ENCODE measurements at places on chromosomes 16 and 17.

DNA sequence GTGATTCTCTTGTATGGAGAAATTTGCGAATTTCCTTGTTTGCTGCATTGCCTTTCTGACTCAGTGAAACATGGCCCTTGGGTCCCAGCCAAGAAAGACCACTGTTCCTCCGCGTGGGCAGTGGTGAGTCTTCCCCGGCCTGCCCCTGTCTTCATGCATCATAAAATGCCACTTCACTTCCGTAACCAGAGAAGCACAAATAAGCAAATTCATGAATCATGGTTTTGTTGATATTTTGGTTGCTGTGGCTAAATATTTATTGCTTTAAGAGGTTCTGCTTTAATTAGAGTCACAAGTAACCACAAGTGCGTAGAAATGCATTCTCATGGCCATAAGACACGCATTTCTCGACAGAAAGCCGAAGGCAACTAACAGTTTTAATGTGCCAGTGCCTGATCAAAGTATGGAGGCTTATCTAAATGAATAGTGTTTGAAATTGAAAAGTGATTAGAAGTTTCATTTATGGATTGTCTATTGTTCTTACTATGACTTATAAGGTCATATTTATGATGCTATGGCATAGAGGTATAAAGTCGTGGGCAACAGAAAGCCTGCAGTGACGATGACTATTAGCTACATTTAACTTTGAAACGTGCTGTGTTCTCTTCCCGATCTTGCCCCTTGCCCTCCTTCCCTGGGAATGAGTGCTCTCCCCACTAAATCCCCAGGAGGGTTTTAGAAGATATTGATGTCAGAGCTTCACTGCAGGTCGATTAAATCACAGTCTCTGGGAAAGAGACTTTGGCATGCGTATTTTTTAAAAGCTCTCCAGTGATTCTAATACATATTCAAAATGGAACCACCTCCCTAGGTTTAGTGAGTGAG lies 76.0 kb downstream of the WIPI1 start:
- DNase-seq: peak; percentile 62

GRCh38 chr17:9529033-9529700 lies 46.5 kb downstream of the STX8 start:
- no peak for DNase-seq

DNA sequence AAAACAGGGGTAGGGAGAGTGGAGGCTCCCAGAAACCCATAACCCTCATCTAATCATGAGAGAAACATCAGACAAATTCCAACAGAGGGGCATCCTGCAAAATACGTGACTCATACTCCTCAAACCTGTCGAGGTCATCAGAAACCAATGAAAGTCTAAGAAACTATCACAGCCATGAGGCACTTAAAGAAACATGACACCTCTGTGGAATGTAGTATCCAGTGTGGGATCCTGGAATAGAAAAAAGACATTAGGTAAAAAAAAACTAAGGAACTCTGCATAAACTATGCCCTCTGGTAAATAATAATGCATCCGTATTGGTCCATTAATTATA lies 16.4 kb downstream of the CDH5 start:
- DNase-seq: no peak

DNA sequence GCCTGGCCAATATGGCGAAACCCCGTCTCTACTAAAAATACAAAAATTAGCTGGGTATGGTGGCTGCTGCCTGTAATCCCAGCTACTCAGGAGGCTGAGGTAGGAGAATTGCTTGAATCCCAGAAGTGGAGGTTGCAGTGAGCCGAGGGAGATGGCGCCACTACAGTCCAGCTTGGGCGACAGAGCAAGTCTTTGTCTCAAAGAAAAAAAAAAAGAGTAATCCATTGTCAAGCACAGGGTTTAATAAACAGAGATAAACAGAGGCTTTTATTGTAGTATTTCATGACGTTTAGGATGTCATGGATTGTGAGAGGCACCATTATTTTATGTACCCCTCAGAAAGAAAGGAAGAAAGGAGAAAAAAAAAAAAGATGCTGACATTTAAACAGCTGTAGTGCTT lies 75.2 kb upstream of the RNU2-1 start:
- no peak for DNase-seq

GRCh38 chr17:32783602-32784001 lies 93.3 kb downstream of the MYO1D start:
- DNase-seq: no peak

DNA sequence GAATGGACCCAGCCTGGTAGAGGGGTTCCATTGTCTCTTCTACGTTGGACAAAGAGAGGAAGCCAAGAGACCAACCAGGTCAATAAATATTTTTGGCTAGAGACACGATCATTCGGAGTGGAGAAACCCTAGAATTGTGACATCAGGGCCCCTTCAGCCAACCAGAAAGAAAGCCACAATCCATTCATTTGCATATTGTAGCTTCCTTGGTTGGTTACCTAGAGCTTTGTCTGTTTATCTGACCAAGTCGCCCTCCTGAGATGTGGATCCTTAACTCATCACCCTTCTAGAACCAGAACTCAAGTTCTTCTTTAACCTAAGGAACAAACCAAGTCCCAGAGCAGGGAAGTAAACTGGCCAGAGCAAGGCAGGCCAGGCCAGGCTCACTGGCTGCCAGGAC lies at the start of gene CCDC182:
Gene CCDC182 (minus strand): TSS at position 58 of the 400 bp plus-strand sequence. CDS start 27 bp downstream, at position 31.
- DNase-seq: no peak

DNA sequence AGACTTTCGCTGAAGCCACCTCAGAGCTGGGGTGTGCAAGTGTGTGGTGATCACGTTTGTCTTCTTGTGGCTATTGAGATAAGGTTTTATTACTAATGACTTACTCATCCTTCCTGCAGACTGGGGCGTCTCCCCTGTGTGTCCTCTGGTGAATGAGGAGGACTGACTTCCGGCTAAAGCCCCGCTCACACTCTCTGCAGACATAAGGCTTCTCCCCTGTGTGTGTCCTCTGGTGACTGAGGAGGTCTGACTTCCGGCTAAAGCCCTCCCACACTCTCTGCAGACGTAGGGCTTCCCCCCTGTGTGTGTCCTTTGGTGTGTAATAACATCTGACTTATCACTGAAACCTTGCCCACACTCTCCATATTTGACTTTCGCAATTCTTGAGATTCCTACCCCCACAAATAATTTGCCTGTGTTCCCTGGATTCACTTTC lies 19.4 kb downstream of the PRDM7 start:
- no peak for DNase-seq

- DNase-seq: no peak
These were observed at the start of gene PRR35 for GRCh38 chr16:560204-560700. PRR35 (plus strand) TSS chr16:560394; CDS start chr16:563295, 2,901 bp downstream.

GRCh38 chr17:63437287-63438091 lies 8.6 kb downstream of the CYB561 start:
- DNase-seq: no peak

- no peak for DNase-seq
These were observed 12.2 kb upstream of the MRPS23 start for GRCh38 chr17:57861790-57862693.

- DNase-seq: no peak
These were observed 14.2 kb downstream of the SLC47A2 start for GRCh38 chr17:19702217-19702641.

DNA sequence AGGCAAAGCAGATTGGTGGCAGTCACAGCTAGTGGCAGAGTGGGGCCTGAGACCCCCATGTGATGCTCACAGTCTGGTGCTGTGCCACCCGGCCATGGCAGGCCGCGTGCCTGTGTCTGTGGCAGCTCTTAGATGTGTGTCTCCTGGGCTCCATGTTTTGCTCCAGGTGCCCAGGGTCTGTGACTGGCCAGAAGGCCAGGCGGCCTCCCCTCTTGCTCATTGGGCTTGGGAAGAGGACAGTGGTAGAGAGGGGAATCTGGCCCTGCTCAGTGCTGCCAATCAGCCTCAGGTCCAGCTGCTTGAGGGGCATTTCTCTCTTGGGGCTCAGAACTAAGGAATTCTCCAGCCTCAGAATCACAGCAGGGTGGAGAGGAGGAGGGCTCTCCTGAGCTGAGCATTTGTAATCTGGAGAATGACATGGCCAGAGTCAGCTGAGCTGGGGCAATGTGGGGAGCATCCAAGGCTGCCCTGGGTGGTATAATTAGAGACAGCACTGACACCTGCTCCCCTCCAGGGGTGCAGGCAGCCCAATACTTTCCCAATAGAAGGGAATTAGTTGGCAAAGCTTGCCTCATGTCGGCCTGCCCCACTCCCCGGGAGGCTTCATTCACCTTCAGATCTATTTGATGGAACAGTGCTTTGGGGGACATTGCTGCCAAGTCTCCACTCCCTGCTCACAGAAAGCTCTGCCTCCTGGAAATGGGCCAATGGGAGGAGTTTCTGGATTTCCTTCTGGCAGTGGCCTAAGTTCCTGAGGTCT lies 2.7 kb upstream of the LASP1NB start:
- DNase-seq: no peak

DNA sequence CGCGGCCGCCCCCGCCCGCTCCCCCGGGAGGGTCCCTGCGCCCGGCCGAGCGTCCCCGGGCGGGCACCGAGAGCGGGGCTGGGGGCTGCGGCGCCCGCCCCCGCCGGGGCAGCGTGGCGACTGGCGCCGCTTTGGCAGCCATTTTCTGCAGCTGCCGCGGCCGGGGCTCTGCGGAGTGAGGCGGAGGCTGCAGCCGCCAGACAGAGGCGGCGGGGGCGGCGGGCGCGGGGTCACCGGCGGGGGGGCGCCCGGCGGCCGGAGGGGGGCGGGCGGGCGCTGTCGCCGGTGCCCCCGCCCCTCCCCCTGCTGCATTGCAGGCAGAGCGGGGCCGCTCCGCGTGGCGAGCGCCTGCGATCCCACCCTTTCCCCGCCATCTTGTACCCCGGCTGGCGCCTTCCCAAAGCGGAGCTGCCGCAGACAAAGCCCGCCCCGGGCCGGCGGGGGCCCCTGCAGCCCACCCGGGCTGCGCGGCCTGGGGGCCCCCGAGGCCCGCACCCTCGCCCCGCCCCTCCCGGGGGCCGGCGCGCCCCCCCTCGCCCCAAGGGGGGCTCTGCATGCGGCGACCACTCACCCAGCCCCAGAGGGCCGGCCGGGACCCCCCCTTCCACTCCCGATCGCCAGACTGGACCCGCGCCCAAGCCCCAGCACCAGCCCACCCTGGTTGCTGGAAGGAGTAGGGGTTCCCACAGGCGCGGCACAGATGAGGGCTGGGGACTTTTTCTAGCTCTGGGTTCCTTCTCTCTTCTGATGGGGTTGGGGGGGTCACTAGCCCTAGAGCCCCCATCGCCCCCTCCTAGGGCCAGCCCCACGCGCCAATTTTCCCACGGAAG lies 16.6 kb upstream of the CBX8 start:
- DNase-seq: no peak

DNA sequence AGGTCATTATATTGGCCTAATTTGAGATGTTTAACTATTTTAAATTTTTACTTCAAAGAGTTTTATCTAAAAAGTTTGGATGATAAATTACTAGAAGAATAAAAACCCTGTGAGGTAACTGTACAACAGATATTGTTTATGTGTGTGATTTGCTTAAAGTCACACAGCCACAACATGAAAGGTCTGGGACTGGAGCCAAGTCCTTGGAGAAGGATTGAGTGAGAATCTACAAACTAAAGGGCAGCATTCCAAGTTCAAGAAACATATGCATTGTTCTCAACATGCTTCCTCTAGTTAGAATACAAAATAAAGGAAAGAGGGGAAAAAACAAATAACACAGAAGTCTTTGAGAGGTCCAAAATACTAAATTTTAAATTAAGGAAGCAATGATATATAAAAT lies 131.5 kb upstream of the MON1B start:
- no peak for DNase-seq

GRCh38 chr16:51049678-51050376 lies 101.2 kb downstream of the SALL1 start:
- no peak for DNase-seq

DNA sequence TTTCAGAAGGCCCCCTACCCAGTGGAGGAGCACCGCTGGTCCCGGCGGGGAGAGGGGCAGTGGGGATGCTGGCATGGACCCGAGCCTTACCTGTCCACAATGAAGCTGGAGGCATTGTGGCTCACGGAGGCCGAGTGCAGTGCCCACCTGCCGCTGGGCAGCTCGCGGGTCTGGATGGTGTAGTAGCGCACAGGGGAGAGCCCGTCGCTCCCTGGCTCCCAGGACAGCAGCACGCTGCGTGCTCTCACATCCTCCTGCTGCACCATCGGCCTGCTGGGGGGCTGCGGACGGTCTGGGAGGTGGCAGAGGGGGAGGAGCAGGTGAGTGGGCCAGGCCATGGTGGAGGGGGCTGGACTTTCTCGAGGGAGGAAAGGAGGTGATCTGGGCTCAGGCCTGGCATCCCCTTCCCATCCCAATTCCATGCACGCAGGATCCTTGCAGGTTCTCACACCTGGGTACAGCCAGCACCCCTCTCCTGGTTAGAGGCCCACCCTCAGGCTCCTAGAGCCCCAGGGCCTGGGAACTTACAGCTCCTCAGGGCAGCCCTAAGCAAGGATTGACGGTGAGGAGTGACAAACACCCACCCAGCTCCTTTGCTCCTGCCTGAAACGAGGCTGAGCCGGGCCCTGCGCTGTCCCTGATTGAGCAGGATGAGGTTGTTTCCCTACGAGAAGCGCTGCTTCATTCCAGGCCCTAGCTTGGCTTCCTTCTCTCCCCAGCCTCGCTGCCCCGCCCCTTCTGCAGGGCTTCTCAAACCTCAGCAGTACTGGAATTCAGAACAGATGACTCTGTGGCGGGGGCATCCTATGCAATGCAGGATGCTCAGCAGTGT lies 76.2 kb upstream of the CDC42EP4 start:
- DNase-seq: no peak

DNA sequence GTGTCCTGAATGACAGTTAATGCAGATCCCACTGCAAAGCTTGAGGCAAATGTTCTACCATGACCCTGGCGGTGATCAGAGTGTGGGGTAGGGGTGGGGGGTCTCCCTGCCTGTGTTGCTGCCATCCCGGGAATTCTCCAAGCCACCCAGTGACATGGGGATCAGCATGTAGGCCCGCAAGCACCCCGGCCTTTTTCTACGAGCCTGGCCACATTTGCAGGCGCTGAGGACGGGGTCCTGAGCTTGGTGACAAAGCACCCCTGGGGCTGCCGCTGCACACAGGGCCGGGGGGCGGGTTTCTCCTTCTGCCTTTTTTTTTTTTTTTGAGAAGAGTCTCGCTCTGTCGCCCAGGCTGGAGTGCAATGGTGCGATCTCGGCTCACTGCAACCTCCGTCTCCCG lies 35.8 kb downstream of the SLC7A5 start:
- no peak for DNase-seq

DNA sequence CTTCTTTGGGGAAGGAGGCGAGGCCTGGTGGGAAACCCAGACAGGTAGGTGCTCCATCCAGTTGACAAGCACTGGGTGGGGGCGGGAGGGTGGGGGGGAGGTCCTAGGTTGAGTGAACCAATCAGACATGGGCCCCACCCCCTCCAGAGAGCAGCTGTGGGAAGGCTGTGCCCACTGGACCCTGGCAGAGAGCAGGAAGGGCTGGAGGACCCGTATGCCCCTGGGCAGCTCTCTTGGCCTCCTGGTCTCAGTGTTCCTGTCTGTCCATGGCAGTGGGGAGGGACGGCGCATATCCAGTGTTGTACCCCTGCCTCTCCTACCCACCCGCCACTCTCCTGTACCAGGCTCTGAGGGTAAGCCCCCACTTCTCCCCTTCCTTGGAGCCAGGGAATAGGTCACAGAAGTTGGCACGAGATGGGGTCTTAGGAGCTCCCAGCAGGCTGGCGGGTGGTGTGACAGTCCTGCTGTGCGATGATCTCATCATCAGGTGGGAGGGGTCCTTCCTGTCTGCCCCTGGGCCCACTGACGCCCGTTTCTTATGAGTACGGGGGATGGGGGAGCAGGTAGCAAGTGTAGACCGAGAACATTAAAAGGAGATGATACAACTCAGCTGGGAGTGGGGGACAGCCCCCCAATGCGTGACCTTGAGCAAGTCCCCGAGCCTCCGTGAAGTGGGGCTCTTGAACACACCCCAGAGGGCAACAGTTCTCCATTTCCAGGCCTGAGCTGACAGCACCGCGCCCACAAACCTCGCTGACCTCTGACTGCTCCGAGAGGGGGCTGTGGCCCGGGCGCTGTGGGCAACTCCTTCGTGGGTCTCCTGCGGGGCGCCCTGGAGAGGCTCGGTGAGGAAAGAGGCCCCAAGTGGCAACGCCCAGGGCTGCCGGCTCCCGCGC lies 1.2 kb upstream of the ZFPM1 start:
- no peak for DNase-seq

Measured in CD4-positive, alpha-beta T cell treated with Interleukin-15 for 1 hour (primary cell).